ENCODE measurements at places on chromosomes 5 and 9.

DNA sequence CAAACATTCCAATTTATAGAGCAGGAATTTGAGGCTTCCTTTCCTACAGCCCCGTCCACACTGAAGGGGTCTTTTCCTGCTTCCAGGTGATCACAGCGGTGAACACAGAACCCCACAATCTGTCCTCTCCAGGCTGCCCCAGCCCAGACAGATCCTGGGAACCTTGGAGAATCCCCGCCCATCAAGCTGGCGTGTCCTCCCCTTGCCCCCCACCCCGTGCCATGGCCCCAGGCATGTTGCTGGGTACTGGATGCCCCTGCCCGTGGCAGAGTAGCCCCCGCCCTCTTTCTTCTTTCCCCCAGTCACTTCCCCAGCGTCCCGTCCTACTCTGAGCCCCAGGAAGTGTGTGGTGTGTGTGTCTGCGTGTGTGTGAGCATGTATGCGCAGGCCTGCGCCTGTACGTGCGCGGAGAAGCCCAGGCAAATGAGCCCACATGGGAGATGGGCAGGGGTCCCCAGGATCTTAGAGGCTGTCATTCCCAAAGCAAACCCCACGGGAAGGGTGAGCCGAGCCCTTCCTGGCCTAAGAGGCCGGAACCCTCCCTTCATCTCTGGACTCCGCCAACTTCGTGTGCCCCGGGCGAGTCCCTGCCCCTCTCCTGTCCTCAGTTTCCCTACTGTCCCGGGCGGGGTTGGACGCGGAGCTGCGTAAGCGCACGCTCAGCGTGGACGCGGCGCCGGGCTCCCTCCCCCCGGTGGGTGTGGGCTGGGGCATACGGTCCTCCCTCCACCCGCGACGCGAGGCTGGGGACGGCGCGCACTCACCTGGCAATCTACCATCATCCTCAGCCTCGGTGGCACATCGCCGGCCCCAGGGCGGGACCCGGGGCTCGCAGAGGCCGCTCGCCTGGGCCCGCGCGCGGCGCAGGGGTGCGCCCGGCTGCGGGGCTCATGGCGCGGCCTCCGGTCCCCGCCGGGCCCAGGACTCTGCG is 15.2 kb downstream of the GBGT1 start:
- no peak for DNase-seq

DNA sequence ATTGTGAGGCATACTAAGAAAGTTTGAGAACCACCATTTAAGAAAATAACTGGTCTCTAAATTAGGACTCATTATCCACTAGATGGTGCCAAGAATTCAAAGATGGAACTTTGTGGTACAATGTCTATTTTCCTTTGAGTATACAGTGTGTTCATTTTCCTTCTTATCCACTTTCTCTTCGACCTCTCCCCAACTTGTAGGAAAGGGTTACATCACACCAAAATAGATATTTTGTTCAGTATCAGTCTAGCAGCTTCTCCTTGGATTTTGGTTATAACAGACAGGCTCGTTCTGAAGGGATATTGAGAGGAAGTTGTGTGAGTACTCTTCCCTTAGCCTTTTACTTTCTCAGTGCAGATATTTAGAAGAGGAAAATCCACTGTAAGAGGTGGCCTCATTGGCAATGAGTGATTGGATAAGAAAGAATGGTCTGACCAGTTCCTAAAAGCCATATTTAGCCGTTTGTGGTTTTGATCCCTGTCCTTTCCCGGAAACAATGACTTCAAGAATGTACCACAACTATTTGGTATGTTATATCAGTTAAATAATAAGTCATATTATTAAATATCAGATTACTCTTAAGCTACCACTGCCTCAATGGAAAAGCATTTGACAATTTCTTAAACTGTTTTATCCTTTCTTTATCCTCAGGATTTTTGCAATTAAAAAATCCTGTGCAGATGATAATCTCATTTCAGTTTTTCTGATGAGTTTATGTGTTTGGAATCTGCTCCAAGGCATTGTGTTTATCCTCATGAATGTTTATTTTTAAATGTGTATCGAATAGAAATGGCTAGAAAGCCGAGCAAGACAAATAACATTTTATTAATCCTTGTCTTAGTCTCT is 69.0 kb upstream of the GRAMD2B start:
- peak; percentile 72 for DNase-seq

- no peak for DNase-seq
Measured at GRCh38 chr9:101601904-101602765, 7.4 kb upstream of the PPP3R2 start.

- no peak for DNase-seq
Measured at GRCh38 chr5:42645138-42645537, 111.5 kb upstream of the CCDC152 start.

- DNase-seq, result no peak
Measured at GRCh38 chr9:91421128-91421765, 2.4 kb downstream of the NFIL3 start.

DNA sequence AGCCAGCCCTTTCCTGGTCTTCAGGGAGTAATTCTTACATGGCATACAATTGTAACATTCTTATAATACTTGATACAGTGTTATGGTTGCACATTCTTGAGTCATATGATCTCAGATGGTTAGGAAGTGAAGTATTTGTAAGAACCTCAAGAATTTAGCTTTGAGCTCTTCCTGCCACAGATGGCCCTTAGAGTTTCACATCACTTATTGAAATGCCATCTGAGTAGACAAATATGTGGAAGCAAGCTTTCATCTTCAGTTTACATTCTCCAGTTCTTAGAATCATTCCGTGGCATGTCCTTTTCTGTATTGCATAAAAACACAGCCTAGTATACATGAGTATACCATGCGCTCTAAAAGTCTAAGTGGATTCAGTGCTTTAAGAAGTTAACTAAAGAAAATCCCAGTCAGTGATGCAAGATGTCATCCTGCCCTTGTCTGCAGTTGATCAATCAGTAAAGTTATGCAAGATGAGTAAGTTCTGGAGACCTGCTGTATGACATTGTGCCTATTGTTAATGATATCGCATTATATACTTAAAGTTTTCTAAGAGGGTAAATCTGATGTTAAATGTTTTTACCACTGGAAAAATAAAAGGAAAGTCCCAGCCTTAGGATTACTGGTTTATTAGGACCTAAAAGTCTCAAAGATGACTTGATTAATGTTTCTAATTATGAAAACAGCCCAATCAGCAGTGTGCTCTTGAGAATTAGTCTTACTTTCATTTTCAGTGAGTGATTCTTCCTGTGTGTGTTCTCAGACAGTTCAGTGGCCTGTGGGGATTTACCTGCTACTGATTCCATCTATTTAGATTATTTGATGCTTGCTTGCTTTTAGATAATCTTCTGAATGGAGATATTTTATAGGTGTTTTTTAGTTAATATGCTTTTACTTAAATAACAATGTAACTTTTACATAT is 29.4 kb downstream of the RHOBTB3 start:
- peak; percentile 77 for DNase-seq

DNA sequence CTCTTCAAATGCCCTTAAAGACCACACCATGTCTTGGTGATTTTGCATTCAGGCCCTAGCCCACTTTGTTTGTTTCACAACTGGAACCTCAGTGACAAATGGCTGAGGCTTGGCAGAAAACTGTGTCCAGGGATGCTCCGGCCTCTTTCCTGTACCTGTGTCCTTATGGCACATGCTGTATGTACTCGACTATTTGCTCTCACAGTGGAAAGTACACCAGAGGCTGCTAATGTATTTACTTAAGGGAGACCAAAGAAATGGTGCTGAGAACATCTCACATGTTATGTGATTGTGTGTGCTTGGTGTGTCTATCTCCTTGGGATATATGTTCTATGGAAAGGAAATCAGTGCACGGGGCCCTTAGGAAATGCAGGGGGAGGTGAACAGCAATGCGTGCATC is 263.3 kb downstream of the GADD45G start:
- no peak for DNase-seq

GRCh38 chr5:149220750-149221149 is 50.9 kb upstream of the AFAP1L1 start:
- no peak for DNase-seq

DNA sequence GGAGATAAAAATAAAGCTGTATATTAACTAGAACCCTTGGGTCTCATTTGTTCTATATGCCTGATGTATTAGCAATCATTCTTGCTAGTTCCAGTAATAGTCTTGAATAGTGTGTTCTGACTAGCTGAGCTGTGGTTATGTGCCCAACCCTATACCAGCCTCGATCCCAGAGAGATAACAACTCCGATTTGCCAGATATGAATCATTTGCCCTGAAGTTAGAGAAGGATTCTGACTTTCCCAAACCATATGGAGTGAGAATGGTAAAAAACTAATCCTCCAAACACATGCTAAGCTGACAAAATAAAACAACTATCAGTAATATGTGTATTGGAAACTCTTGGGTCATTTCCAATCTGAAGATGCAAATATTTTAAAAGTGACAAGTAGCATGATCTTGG is 64.8 kb downstream of the ALDH1A1 start:
- DNase-seq, result peak; percentile 6

DNA sequence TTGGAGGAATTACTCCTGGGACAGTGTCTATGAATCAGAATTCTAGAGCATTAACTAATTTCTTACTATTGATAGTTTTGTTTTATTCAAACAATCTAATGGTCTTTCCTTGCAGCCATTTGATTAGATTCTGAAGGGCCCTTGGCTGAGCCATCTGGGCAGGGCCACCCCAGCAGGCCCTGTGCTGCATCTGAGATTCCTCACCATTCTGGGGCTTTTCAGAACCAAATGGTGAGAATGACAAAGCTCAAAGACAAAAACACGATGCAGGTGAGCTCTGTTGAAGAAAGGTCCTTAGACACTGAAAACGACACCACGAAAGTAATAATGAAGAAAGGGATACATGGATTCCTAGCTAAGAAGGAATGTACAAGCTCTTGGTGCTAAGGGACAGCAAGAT is 321.0 kb upstream of the IRX4 start:
- DNase-seq, result no peak

DNA sequence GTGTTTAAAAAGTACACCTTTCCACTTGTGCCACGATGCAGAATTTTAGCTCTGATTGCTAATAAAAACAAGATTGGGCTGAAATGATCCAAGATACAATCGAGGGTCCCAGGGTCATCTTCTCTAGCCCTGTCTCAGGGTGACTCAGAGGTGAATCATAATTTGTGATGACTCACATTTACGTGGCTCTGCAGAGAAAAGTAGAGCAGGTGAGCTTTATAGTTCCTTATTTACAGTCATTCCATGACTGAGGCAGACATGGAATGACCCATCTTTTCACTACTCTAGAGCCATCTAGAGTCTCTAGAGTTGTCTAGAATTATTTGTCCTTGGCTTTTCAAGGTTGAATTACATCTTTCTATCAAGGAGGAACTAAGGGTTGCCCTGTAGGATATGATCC is 155.2 kb downstream of the GAS1 start:
- no peak for DNase-seq

DNA sequence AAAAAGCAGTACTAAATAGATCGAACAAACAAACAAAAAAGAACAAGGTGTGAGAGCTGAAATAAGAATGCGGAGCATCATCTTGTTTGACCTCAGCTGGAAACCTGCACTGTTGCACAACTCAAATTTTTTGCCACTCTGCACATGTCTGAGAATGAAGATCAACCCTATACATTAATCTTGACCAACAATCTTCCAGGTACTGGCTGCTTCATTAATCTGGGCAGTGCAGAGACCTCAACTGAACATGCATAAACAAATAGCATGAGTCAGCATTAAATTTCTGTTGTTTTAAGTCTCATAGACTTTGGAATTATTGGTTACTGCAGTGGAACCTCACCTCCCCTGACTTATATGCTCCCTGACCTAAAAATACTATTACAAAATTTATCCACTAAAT is 114.6 kb upstream of the FTMT start:
- no peak for DNase-seq

GRCh38 chr5:113692891-113693457 is 179.5 kb downstream of the YTHDC2 start:
- no peak for DNase-seq

DNA sequence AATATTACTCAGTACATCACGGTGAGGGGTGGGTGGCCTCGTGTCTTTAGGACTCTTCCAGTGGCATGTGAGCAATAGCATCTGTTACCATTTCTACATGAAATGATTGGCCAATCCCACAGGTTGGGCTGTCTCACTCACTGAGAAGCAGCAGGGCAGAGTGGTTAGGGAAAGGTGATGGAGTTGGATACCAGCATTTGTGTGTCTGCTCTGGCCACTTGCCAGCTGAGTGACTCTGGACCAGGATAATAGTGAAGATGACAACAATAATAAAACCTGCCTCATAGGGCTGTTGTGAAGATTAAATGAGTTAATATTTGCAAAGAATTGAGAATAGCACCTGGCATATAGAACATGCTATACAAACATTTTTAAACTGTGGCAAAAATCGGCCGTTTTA is 42.0 kb downstream of the IQGAP2 start:
- no peak for DNase-seq

DNA sequence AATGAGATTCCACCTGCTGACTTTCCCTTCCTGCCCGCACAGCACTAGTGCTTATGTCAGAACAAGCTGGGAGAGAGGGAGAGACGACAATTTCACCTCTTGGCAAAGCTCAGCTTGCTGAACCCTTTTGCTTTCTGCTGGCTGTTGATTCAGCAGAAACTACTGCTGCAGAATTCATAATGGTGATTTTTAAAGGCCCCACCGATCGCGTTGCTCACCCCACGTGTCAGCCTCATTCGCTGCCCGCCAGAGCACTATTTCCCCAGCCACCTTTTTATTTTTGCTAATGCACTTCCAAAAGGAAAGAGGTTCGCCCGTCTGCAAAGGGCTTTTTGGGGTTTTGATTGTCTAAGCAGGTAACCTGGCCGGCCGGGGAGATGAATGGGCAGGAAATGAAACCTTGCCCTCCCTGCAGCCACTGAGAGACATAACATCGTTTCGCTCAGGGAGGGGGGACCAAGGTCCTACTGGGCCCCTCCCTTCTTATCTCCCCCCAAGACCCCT is 1.3 kb downstream of the PPP2R2B start:
- DNase-seq, result no peak

DNA sequence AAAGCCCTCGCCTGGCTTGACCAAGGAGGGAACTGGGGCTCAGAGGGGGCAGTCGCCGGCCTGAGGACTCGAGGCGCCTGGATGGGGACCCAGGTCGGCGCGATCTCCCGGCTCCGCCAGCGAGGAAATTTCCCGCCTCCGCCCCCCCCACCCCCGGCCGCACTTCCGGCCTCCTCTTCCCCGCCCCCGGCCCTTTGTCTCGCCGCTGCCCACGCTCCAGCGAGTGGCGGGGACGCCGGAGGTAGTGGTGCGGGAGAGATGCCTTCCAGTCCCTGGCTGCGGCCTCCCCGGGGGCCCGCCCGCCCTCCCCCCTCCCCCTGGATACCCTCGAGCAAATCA is 448 bp upstream of the GPRIN1 start:
- DNase-seq, result no peak

DNA sequence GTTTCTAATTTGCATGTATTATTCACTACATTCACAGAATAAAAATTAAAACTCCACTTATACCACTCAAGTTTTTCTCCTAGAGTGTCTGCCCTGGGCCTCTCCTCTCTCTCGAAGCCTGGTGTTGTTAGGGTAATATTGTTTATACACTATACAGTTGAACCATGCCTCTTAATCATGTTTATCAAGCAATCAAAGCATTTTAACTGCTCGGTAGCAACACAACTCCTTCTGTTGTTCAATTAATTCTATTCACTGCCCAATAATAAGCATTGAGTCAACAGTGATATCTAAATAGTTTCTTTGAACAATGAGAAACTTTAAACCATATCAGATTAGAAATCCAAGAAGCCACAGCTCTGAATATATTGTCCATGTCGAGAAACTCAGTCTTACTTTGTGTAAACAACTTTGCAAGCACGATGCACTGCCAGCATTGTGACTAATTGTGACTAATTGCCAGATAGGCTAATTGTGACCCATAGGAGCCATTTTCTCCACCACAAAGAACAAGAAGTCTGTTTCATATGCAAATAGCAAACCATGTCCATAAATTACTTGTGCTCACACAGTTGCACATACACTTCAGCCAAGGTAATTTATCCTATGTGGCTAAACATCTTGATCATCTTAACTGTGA is at the start of gene DNAH5:
Gene DNAH5 (minus strand): TSS at position 129 of the 640 bp plus-strand sequence. CDS start 250 bp downstream, outside the sequence.
- DNase-seq, result no peak
